Activated CD8-positive, alpha-beta memory T cell treated with anti-CD3 and anti-CD28 coated beads for 4 hours (primary cell): ENCODE measurements at places on chromosomes 4 and X.

GRCh38 chr4:54172156-54172555 is 56.9 kb upstream of the PDGFRA start:
- no peak for DNase-seq

DNA sequence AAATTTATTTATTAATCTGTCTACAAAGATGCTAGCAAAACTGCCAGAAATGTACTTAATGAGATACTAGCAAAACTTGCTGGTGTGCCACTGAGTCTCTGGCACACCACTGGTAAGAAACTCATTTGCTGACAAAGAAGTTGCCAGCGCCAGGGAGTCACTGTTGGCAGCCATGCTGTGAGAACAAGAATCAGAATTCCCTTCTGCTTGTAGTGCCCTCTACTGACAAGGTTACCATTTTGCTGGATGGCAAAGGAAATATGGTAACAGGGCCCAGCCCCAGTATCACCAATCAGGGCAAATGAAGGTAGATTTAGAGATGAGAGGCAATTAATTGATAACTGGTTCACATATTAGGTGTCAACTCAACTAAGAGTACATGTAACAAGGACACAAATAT is 750.1 kb upstream of the ADGRL3 start:
- DNase-seq, result no peak

- no peak for DNase-seq
Measured at GRCh38 chr4:151951671-151952050, 190.9 kb upstream of the GATB start.

- no peak for DNase-seq
Measured at GRCh38 chr4:176708771-176709311, 83.9 kb downstream of the VEGFC start.

DNA sequence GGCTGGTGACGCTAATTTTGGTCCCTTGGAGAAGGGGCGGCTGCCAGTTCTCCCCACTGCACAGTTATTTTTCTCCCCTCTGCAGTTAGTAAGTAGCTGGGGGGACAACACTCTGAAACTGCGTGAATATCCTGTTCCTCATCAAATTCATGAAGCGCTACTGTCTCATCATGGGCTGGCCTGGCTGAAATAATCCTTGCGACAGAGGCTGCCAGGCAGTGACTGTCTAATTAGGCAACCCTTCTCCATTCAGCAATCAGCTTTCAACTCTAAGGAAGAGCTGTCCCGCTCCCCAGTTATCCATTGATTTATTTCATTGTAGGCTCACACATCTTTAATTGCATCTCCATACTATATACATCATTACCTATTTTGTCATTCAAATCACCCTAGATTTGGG is 8.2 kb downstream of the SH3TC1 start:
- DNase-seq, result no peak

DNA sequence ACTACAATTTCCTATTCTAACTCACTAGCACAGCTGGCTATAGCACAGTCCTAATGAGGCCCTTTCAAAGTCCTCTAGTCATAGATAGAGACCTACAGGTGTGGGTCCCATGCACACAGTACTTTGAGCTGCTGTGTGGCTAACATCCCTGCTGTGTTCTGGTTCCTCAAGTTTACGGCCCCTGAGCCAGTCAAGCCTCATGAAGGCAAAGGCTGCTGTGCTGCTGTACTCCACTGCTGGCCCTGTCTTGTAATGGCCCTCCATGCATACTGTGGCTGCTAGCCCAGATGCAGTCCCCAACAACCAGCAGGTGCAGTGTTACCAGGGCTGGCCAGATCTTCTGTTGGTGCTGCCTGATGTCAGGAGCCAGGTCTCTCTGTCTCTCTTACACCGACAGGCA is 23.4 kb upstream of the ENPEP start:
- DNase-seq, result no peak

DNA sequence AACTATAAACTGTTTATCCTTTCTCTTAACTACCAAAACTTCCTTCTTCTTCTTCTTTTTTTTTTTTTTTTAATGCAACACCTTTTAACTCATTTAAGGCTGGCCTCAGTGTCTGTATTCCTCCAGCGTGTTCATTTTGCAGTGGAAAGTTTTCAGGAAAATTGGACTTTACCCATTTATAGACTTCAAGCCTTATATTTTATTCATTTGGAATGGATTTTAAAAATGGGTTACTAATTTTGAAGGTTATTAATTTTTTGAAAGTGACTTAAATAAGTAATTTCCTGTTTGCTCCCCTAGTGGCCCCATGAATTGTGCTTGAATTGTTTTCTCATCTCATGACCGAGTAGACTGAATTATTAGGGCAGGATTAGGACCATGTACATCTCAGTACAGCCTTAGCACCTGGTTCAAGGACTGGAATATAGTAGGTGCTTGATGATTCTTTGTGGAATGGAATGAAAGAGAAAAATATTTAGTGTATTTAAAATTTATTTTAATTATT is 282.7 kb downstream of the ANKRD50 start:
- DNase-seq, result no peak

- no peak for DNase-seq
Measured at GRCh38 chrX:19958552-19959486, 32.0 kb downstream of the BCLAF3 start.

DNA sequence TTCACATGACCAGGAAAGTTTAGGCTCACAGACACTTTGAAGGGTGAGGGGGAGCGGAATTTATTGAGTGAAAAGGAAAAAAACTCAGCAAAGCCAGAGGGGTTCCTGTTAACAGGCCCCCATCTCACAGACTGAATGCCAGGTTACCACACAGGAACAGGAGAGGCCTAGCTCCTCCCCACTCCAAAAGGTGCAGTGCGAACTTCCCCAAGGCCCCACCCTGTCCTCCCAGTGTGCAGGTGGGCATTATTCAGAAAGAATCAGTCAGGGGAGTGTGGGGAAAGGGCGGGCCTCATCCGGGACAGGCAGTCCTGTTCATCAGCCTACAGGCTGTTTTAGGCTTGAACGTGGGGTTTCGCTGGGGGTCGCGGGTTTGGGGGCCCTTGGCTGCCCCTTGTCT is 4.0 kb downstream of the OTC start:
- no peak for DNase-seq

- no peak for DNase-seq
Measured at GRCh38 chrX:38260231-38260630, 39.6 kb upstream of the SRPX start.

- no peak for DNase-seq
Measured at GRCh38 chr4:41129936-41130440, 84.4 kb downstream of the APBB2 start.

GRCh38 chrX:102651242-102652011 is at the start of gene GPRASP1:
Gene GPRASP1 (plus strand): TSS chrX:102651483. CDS start chrX:102653914, 2,431 bp downstream.
- peak; percentile 31 for DNase-seq

- DNase-seq, result no peak
Measured at GRCh38 chr4:56434599-56435139, 746 bp downstream of the PPAT start.

GRCh38 chrX:136176399-136176825 is 29.1 kb downstream of the FHL1 start:
- no peak for DNase-seq

DNA sequence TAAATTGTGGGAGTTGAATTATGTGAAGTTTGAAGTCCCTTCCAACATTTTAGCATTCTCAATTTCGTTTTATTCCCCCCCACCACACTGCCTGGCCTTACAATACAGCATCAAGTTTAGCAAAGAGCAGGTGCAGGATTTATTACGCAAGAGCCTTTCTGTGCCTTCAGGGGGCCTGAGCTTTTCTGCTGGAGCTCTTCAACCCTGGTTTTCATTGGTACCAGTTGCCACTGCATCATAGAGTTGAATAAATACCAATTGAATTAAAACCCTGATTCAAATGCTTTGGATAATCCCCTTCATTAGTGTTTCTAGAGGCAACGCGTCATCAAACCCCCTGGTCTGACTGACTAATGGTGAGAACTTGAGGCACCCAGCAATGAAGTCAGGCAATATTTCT is 43.6 kb upstream of the KIT start:
- no peak for DNase-seq

DNA sequence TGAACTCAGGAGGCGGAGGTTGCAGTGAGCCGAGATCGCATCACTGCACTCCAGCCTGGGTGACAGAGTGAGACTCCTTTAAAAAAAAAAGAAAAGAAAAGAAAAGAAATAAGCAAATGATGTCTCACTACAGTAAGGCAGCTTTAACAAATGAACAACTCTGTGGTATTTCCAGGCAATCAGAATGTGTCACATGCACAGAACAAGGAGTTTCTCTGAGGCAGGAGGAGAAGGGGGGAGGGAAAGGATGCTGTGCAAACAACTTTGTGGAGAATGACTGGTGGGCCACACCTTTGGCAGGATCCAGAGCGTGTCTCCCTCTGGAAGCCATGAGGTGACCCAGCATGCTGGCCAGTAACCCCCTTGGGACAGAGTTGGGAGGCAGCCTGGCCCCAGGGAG is 57.6 kb downstream of the RAI2 start:
- no peak for DNase-seq

GRCh38 chr4:96016634-96017299 is 176.9 kb downstream of the PDHA2 start:
- no peak for DNase-seq

- DNase-seq, result no peak
Measured at GRCh38 chrX:39205467-39205866, 404.2 kb downstream of the MID1IP1 start.
